ENCODE measurements at places on chromosomes 3 and 15.

DNA sequence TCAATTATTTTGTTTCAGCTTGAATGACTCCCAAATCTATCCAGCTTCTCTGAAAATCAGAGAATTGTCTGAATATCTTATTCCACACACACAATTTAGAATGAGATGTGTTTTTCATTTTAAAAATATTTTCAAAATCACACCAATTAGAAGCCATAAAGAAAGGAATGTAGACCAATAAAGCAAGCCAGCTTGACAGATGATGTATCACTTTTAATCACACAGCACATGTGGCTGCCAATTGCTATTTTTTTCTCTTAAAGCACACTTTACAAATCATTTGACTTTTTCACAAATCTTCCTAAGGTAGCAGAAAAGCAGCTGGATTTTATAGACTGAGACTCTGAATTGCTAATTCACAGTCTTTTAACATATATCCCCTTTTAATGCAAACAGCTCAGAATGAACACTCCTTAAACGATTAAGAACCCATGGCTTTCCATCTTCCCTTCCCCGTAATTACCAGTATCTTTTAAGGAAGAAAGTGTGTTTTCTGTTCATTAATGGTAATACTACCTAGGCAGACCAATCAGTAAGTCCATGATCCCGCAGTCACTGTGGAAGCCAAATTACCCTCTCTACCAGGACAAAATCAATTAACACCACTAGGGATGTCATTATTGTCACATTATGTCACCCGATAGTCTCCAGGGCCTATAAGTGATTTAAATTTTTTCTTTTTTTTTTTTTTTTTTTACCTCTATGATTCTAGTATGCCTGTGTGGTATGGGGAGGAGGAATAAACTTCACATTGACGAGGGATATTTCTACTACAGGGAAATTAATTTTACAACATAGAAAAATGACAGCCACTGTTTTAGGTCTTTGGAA lies 250.0 kb upstream of the VEPH1 start:
- no peak for DNase-seq

DNA sequence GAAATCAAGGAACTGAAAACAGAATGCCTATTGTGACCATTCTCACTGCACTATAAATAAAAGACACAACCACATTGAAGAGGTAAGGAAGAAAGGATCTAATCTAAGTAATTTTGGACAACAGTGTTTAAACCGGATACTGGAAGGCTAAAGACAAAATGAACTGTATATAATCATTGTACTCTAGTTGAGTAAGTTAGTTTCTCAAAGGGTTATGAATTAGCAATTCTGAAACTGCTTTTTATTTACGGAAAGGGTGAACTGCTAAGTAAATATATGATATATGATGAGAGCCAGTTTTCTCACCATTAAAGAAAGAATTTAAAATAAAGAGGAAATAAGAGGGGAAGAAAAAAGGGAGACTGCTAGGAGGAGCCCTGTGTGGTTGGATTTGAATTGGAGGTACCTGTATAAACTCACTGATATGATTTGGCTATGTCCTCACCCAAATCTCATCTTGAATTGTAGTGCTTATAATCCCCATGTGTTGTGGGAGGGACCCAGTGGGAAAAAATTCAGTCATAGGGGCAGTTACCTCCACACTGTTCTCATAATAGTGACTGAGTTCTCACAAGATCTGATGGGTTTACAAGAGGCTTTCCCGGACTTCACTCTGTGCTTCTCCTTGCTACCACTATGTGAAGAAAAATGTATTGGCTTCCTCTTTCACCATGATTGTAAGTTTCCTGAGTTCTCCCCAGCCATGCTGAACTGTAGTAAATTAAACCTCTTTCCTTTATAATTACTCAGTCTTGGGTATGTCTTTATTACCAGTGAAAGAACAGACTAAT lies 607.7 kb downstream of the PYDC2 start:
- no peak for DNase-seq

DNA sequence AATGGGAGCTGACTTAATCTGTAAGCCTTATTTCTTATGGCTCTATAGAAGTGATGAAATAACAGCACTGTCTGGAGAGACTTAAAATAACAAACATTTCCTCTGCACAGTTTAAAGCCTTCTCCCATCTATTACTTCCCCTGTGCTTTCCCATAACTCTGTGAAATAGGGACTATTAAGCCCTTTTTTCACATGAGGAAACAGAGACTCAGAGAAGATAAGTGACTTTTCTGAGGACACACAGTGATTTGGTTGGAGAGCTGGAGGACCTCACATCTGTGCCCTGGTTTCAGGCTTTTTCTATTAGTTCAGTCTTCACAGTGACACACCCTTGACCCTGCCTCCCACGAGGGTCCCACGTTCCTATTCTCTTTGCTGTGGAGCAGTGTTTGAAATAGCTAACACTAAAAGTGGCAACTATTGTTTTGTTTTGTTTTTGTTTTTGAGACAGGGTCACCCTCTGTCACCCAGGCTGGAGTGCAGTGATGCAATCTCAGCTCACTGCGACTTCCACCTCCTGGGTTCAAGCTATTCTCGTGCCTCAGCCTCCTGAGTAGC lies 82.9 kb downstream of the ST6GAL1 start:
- DNase-seq, result no peak

DNA sequence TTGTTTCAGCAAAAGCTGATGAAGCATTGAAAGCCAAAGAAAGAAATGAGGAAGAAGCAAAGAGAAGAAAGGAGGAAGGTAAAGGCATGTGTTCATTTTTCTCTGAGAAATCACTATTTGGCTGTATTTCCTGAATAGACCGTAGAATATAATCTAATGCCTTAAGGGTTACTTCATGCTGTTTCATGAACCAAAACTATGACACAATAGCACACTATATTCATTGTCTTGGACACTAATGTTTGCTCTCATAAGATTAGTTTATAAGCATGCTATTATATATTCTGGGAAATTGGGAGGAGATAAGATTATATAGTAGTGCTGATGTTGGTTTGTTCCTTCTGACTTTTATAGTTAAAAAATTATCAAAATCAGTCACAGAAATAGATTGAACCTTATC lies 110.1 kb upstream of the MLF1 start:
- no peak for DNase-seq

DNA sequence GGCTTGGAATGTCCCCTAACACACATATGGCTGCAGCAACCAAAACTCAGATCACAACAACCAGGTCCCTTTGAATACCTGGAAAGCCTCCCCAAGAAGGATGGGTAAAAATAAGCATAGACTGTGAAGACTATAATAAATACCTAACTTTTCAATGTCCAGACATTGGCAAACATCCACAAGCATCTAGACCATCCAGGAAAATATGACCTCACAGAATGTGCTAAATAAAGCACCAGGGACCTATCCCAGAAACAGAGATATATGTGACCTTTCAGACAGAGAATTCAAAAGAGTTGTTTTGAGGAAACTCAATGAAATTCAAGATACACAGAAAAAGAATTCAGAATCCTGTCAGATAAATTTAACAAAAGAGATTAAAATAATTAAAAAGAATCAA lies 109.2 kb downstream of the NEDD4 start:
- DNase-seq, result no peak

- no peak for DNase-seq
Measured at GRCh38 chr3:54831112-54831511, 96.7 kb downstream of the LRTM1 start.

DNA sequence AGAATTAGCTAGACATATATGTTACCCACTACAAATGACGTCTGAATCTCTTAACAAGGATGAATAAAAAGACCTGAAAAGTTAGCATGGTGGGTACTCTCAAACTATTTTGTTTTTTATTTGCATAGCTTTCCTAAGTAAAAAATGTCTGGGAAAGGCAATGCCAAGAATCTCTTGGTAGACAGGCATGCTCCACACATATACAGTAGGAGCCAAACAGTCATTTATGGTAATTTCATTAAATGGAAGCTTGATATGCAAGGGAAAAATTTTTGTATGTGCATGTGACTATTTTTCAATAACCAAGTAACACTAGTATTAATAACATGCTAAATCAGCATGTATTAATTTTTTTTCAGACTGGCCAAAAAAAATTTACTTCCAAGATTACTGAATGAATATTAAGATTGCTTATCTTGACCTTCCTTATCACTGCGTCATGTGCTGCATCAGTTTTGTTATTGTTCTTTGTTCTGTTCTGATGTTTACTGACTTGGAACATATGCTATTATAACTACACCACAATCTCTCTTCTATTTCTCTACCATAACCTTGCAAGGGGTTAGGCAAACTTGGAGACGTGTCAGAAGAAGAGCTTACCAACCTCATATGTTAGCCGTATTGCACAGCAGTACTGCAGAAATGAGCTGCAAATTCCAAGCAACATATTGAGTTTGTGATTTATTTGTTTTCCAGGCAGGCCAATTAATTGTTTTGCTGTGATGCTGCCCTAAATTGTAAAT lies 255.3 kb downstream of the RBMS3 start:
- no peak for DNase-seq

DNA sequence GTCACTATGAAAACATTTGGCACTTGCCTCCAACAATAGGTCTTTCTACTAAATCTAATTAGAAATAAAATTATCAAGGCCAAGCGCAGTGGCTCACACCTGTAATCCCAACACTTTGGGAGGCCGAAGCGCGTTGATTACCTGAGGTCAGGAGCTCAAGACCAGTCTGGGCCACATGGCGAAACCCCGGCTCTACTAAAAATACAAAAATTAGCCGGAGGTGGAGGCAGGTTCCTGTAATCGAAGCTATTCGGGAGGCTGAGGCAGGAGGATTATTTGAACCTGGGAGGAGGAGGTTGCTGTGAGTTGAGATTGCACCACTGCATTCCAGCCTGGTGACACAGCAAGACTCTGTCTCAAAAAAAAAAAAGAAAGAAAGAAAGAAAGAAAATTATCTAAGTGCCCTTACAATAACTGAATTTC lies 1.6 kb upstream of the PLD1 start:
- no peak for DNase-seq

DNA sequence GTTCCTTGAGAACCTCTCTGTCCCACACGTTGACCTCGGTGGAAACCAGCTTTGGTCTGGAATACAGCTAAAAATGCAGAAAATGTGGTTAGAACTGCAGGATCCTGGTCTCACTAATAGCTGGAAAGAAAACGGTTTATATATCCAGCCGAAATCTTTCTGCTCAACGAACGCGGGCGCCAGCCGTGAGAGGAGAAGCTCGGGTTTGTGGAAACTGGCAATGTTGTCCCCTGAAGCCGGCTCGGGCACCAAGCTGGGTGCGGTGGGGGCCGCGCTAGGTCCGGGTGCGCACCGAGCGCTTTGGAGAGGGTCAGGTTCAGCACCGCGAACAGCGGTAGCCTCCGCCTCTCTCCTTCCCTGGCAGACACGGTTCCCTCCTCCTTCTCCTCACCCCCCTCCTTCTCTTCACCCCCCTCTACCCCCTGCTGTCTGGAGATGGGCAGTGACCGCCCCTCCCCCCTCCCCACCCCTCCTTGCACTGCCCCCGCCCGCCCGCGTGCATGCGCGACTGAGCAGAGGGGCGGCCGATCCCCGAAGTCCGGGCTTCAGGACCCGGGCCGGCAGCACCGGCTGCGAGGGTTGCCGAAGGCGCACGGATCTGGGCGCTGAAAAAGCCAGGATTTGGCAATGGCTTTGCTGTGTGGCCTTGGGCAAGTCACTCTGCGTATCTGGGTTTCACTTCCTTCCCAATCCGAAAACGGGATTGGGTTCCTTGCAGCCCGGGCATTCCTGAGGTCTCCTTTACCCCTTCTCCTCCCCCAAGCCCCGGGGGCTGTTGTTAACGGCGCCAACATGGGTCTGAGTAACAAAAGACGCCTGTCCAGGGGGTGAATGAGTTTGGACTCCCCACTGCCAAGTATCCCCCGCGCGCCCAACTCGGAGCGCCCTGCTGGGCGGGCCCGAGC lies at the start of gene SKOR1:
TSS of gene SKOR1 (plus strand) at position 534 of the 905 bp plus-strand sequence. CDS start at position 628, 94 bp downstream.
- no peak for DNase-seq

GRCh38 chr15:72911626-72912025 lies 128.1 kb upstream of the ADPGK start:
- no peak for DNase-seq
